LHCN-M2 (cell line): ENCODE measurements at places on chromosomes 11 and 22. TPM values are rescaled to one million over a fixed set of nuclear protein-coding genes. Genes with fewer than 3 reads are reported as not detected.

GRCh38 chr11:6232899-6233298 lies 1.5 kb downstream of the FHIP1B start:
- DNase-seq: no peak

GRCh38 chr11:102319544-102319943 lies 2.3 kb downstream of the BIRC3 start:
- DNase-seq: no peak

DNA sequence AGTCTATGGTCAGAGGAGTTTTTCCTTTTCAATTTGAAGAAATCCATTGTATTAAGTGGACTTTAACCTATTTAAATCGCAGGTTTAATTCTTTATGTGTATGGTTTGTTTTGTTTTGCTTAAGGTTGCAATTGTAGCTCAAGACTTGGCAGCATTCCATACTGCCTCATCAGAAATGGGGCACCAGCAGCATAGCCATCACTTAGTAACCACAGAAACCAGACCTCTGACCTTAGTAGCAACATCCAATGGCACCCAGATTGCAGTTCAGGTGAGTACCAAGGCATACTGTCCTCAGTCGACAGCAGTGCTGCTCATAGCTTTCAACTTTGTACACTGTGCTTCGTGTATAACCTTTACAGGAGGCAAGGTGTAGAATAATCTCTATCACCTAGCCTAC lies 48.4 kb upstream of the WEE1 start:
- DNase-seq: peak; percentile 52

- DNase-seq: peak; percentile 92
Measured at GRCh38 chr22:39316440-39317083, 2.9 kb downstream of the RPL3 start.

DNA sequence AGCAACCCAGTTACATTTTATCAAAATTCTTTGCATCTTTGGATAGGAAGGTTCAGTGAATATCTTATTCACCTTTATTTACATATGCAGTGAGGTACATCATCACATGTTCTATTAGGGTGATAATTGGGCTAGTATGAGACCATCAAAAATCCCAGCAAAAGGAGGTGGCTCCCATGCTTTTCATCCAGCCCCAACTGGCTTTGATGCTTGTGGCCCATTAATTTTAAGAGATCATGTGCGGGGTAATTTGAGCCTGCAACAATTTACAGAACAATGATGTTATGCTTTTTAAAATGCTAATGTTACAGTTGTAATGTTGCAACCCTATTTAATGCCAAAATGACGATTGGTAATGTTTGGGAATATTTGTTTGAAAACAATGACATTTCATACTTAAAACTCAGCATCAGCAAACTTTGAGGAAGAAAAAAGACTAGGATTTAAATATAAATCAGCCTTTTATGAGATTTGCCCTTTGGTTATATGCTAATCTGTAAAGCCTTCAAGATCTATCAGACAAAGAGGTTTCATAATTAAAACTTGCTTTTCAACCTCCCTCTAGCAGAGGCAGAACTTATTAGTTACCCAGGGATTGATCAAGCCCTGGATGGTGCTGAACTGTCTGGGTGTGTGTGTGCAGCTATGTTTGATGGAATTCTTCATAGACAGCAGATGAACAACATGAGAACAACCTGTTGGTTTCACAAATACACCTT lies 183.5 kb upstream of the SORL1-AS1 start:
- no peak for DNase-seq

The FAM181B gene
- not detected in 2 replicates for total RNA-seq

The CDC42BPG gene
- total RNA-seq: 0.11 TPM in 1 of 2 replicates, not detected in the other
